DMS79 (cell line): ENCODE measurements at places on chromosomes 7 and 10.

- no peak for DNase-seq
Measured at GRCh38 chr7:107312418-107312817, 143.6 kb downstream of the HBP1 start.

DNA sequence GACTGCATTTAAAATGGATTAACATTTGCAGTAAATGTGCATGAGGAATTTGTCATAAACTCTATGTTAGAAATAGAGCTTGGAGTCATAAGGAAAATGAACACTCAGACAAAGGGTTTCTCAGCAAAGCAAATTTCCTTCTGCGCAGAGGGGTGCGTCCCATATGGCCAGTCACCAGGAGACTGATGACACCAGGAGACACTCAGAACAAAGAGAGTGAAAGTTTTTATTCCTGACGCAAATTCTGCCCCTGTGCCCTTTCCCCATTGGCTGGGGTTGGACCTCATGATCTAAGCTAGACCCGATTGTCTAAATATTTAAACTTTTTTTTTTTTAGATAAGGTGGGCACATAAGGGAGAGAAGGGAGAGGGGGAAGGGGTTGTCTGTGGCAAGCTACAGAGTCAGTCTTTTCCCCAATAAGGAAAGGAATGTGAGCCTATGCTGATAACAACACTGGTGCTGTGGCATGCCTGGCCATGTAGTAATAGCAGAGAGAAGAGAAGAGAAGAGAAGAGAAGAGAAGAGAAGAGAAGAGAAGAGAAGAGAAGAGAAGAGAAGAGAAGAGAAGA, 202.0 kb downstream of the POM121L12 start:
- no peak for DNase-seq

- no peak for DNase-seq
Measured at GRCh38 chr10:28545967-28546644, 13.2 kb downstream of the WAC start.

GRCh38 chr7:129238546-129238945, 13.7 kb downstream of the AHCYL2 start:
- no peak for DNase-seq

- DNase-seq: no peak
Measured at GRCh38 chr10:78630944-78631838, 437.6 kb upstream of the ZMIZ1 start.

- no peak for DNase-seq
Measured at GRCh38 chr7:139526578-139527544, 3.4 kb downstream of the CLEC2L start.

DNA sequence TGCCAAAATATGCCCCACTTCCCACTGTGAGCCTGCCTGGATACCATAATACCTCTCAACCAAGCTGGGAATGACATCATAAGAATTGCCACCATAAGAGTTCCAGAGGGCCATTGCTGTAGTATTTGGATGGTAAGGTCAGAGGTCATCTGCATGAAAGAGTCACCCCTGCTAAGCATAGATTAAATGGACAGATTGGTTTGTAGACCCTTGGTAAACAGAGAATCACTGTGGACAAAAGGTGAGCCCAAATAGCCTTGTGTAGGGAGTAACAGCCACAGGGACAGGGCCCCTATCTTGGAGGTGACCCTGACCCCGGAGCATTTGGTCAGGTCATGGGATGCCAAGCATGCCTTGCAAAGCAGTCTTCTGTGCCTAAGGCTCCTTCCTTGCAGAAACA, 129.7 kb downstream of the GPAM start:
- no peak for DNase-seq

DNA sequence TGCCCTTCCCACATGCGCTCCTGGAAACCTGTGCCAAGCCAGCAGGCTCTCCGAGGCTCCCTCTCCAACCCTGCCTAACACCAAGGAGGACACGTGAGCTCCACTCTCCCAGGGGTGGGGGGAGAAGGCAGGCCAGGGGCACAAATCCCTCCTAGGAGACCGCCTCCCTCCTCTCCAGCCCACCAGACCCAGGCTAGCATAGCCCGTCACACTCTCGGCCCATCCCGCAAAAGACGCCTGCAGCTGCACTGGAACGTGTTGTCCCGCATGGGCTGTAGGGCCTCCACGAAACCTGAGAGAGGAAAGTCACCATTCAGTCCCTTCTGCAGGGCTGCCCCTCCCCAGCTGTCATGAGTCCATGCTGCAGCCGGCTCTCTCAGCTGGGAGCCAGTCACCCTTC, 126.3 kb downstream of the MAD1L1 start:
- DNase-seq: no peak

- DNase-seq: no peak
Measured at GRCh38 chr7:132244903-132245480, 331.3 kb downstream of the PLXNA4 start.

- no peak for DNase-seq
Measured at GRCh38 chr10:1611936-1612550, 125.3 kb downstream of the ADARB2 start.

DNA sequence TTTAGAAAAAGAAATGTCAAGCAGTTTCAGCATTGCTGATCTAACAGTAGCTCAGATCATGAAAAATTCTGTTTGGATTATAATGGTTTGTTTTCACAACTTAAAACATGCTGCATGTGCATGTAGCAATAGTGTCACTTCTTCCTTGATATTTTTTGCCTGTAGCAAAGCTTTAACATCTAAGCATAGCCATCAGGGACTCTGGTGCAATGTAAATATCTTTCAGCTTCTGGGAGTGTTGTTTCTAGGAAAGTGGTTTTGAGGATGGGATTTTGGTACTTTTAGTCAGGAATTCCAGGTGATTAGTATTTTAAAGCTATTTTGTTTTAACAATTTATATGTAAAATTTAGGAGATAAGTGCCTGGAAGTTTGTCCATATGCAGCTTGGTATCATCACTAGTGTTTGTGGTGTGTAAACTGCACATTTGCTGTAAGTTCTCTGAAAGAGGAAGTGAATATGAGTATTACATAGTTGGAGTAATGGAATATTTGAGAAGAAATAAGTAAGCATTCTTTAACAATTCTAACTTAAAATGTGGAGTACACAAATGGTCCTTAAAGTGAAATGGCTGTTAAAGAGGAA, 1.9 kb downstream of the RSBN1L start:
- no peak for DNase-seq

GRCh38 chr10:115049960-115050359, 43.2 kb upstream of the ATRNL1 start:
- DNase-seq: no peak

GRCh38 chr7:128279124-128279713, 38.1 kb downstream of the LEP start:
- no peak for DNase-seq

DNA sequence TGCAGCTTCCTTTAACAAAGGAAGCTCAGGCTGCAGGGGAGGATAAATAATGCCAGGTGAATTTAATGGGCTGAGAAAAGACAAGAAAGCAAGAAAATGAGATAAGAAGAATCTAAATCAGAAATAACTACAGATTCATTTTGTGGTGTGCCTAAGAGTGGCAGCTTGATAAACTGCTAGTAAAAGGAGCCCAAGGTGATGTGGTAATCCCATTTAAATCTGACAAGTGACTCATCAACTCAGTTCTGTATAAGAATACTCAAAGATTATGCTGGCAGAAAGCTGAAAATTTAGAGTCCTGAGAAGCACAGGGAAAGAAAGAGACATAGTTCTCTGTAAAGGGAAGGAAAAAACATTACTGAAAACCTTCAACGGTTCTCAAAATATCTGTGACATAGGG, 109.4 kb upstream of the PDE1C start:
- DNase-seq: no peak

DNA sequence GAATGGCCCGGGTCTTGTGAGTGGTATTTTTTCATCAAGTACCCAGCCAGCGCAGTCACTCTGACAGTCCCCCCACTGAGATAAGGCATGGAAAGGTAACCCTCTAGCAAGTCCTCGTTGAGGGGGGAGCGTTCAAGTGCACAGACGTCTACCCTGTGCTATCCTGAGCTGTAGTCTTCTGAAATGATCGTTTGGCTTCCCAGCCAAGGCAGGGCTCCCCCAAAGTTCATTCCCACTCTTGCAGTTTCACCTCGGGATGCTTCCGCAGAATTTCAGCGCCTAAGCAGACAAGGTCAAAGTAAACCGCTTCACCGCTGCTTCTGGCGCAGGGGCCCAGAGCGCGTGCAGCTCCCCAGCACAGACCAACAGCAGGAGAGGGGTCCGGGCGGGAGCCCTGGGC, 1.8 kb downstream of the INSYN2A start:
- no peak for DNase-seq

GRCh38 chr10:15817409-15818046, 42.8 kb downstream of the MINDY3 start:
- DNase-seq: no peak

DNA sequence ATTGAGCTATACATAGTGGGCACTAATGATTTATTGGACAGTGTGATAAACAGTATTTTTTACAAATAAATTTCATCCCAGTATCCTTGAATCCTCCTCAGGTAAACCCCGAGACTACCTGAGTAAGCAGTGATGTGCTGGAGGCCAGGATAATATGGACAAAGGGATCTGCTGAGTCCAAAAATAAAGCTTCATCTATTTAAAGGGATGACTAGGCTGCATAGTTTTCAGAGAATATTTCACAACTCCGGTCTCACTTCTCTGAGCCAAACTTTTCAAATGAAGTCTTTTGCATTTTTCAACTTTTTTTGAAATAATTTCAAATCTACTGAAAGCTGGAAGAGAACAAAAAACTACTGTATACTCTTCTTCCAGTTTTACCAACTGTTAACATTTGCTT, 2.5 kb downstream of the ACTR3B start:
- no peak for DNase-seq

- no peak for DNase-seq
Measured at GRCh38 chr7:90858546-90858945, 262.4 kb downstream of the CDK14 start.

DNA sequence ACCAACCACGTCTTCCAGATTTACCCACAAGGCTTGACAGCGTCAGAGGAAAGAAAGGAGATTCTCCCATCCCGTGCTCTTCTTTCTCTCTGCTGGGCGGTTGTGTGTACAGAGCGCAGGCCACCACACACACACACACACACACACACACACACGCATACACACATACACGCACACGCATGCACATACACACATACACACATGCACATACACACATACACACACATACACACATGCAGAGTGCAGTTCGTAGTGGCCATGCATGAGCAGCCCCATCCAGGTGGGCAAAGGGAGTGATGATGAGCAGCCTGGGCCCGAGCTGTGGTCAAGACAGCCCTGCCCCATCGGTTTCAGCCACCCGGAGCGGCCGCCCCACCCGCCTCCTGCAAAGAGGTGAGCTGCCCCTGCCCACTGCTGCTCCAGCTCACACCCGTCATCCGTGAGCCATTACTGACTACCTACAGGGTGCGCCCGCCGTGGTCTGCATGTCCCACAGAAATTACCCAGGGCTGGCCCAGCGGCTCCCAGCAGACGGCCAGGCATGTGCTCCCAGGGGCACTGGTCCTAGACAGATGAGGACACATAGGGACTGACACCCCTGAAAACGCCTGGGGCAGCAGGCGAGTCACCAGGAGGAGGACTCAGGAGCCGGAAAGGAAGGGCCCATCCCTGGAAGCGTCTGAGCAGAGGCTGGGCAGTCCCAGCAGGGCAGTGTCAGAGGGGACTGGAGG, 69.6 kb downstream of the ASB13 start:
- no peak for DNase-seq

- DNase-seq: no peak
Measured at GRCh38 chr7:109844362-109844761, 1246.6 kb upstream of the LRRN3 start.

DNA sequence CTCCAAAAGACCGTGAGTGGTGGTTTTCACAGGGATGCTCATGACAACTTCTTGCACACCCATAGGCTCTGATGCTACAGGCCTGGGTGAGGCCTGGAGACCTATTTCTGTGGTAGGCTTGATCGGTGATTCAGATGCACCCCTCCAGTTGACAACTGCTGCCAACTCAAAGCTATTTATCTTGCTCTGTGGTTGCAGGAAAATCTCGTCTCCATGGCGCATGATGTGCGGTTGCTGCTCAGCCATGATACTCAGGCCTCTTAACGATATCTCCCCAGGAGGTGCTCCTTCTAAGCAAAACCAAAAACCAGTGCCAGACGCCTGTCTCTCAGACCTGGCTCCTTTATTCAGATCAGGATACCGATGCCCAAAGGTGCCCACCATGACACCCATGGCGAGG, 31.4 kb downstream of the C10orf90 start:
- DNase-seq: no peak

- no peak for DNase-seq
Measured at GRCh38 chr7:22633286-22633953, 93.6 kb upstream of the IL6 start.

- no peak for DNase-seq
Measured at GRCh38 chr10:85661123-85661522, 705.5 kb downstream of the GRID1 start.

DNA sequence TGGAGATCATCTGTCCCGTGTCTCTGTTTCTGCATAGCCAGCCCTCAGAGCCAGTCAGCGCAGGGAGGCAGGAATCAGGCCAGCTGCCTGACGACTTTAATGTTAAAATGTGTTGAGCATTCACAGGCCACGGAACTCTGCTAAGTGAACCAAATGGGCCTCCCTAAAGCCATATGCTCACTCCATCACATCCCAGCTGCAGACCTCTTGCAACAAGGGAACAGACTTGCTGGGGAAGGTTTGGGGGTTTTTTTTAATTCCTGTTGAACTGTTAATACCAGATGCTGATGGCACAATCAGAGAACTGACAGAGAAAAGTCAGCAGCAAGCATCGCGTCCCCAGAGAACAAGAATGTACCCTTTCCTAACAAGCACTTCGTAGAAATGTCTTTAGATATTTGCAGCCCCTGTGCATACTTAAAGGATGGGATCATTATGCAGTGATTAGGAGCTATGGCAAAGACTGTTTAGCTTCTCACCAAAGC, 900.4 kb upstream of the AUTS2 start:
- no peak for DNase-seq

GRCh38 chr7:729140-730000, 2.3 kb upstream of the PRKAR1B start:
- no peak for DNase-seq

DNA sequence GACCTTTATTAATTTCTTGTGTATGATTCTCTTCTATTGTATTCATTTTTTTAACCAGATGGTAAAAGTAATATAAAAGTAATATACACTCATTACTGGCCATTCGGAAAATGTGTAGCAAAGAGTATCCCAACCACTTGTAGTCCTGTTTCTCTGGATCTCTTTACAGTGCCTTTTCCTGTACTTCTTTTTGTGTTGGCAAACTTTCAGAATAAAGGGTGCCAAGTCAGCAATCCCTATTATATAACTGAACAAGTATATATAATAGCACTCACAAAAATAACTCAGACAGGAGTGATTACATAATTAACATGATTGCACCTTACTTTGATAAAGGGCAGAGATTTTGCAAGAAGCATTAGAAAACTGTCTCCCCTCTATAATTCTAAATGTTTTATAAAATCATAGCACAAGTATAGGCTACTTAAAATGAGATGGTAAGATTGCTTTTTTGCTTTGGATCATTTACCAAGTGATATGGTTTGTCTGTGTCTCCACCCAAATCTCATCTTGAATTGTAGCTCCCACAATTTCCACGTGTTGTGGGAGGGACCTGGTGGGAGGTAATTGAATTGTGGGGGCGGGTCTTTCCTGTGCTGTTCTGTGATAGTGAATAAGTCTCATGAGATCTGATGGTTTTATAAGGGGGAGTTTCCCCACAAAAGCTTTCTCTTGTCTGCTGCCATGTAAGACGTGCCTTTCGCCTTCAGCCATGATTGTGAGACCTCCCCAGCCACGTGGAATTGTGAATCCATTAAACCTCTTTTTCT, 41.5 kb upstream of the EPC1 start:
- no peak for DNase-seq
